Gastrocnemius medialis (tissue), 4 donors: ENCODE measurements at places on chromosomes 2 and 18.

GRCh38 chr18:58391932-58392323, 237.0 kb downstream of the ALPK2 start:
- H3K27ac ChIP-seq = peak overlapping the region; percentile 85
- no peaks in the 10 kb centered on the region for H3K36me3 ChIP-seq
- no peak for DNase-seq
- no peaks in the 10 kb centered on the region for H3K27me3 ChIP-seq
- no peak overlapping the region for H3K4me3 ChIP-seq

DNA sequence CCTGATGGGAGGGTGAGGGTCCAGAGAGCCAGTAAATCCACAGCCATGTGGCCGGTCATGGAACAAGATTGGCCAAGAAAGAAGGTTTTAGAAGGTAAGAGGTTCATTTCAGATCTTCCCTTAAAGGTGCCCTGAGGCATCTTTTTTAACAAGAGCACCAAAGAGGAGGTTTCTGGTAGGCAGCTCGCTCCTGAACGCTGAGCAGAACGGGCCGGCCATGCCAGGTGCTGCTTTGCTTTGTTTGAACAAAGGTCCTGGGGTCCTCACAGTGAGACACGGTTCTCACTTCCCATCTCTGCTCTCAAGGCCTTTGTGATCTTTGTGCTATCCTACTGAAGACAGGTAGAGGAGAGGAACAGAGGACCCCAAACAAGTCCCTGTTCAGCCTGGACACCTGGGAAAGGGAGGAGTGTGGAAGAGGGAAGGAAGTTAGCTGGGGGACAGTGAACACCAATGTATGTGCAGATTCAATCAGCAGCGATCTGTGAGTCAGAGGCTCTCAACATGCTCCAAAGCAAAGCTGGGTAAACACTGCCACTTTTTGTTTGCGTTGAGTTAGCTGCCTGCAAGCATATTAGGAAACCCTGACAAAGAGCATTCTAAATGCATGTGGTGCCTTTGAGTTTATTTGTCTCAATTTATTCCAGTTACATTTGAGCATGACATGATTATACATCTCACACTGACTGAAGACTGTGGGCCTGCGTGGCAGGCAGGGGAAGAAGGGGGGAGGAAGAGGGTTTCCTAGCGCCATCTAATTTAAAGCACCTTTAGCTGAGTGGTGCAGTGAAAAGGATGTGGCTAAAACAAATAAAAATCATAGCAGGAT, 102.4 kb downstream of the ASB1 start:
- no peak overlapping the region for H3K4me3 ChIP-seq
- DNase-seq = no peak
- H3K4me1 ChIP-seq = no peaks in the 10 kb centered on the region
- H3K27me3 ChIP-seq = no peaks in the 10 kb centered on the region
- H3K27ac ChIP-seq = no peak overlapping the region

DNA sequence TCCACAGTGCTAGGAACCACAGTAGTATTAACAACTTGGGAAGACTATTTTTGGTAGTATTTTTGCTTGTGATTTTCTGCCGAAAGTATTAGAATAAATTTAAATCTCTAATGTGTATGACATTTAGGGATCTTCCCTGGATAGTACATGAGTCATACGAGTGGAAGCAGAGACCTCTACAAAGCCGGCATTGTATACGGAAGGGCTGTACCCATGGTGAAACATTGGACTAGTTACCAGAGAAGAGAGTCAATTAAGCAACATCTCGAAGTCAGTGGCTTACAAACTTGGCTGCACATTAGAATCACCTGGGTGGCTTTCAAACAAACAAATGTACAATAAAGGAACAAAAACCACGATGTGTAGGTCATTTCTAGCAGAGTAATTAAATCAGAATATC, 1131.7 kb upstream of the LRRTM1 start:
- H3K27ac ChIP-seq = no peak overlapping the region
- no peak for DNase-seq
- no peaks in the 10 kb centered on the region for H3K27me3 ChIP-seq
- H3K4me1 ChIP-seq = no peaks in the 10 kb centered on the region

GRCh38 chr2:238501311-238501710, 74.6 kb downstream of the ASB1 start:
- no peak overlapping the region for H3K27ac ChIP-seq
- no peak for DNase-seq
- no peaks in the 10 kb centered on the region for H3K36me3 ChIP-seq
- no peaks in the 10 kb centered on the region for H3K4me1 ChIP-seq

GRCh38 chr2:200592406-200593075, 6.7 kb downstream of the AOX1 start:
- H3K4me3 ChIP-seq = no peak overlapping the region
- no peak overlapping the region for H3K27ac ChIP-seq
- H3K27me3 ChIP-seq = no peaks in the 10 kb centered on the region

DNA sequence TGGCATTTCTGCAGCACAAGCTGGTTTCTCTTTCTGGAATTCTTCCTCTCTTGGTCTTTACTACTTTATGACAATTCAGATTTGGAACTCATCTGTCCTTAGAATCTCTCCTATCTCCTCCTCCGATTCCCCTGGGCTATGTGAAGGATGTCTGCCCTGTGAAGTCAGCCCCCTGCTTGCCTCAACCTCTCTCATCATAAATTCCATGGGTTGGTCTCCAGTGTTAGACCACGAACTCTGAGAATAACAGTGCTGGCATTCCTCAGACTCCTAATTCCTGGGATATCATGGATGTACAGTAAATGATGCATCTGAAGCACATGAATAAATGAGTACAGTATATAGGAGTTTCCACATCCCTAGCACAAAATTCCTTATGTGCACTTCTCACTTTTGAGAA, 21.0 kb upstream of the CYRIA start:
- no peaks in the 10 kb centered on the region for H3K27me3 ChIP-seq
- H3K27ac ChIP-seq = no peak overlapping the region
- DNase-seq = no peak
- no peaks in the 10 kb centered on the region for H3K36me3 ChIP-seq
- no peaks in the 10 kb centered on the region for H3K4me1 ChIP-seq

DNA sequence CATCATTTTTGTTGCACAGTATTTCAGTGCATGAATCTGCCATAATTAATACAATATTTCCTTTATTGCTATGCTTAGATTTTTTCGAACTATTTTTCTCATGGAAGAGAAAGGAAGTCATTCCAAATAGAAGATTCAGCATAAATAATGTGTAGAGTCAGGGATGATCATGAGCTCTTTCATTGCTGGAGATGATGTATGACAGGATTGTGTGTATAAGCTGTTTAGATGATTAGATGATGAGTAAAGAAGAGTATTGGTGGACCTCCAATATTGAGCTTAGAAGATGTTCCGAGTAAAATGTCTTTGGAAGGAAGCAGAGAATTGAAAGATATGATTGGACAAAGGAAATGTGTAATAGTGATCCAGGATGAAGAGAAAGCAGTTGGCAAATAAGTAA, 364.5 kb downstream of the PARD3B start:
- no peak overlapping the region for H3K27ac ChIP-seq
- no peaks in the 10 kb centered on the region for H3K4me1 ChIP-seq
- H3K36me3 ChIP-seq = no peaks in the 10 kb centered on the region
- no peak for DNase-seq
- H3K4me3 ChIP-seq = no peak overlapping the region

- no peak overlapping the region for H3K27ac ChIP-seq
- no peaks in the 10 kb centered on the region for H3K27me3 ChIP-seq
- no peak overlapping the region for H3K4me3 ChIP-seq
- H3K36me3 ChIP-seq = no peaks in the 10 kb centered on the region
- DNase-seq = no peak
These were observed 177.5 kb downstream of the RBM43 start for GRCh38 chr2:151083856-151084795.

GRCh38 chr2:39145906-39146421, 25.1 kb upstream of the SOS1 start:
- no peaks in the 10 kb centered on the region for H3K36me3 ChIP-seq
- peaks cover 13% of the 10 kb centered on the region for H3K4me1 ChIP-seq
- no peak overlapping the region for H3K4me3 ChIP-seq
- peak overlapping the region; percentile 73 for H3K27ac ChIP-seq
- peak; percentile 72 for DNase-seq

- H3K36me3 ChIP-seq = peaks cover 20% of the 10 kb centered on the region
- H3K27me3 ChIP-seq = no peaks in the 10 kb centered on the region
- H3K4me3 ChIP-seq = no peak overlapping the region
- no peak overlapping the region for H3K27ac ChIP-seq
- peaks cover 13% of the 10 kb centered on the region for H3K4me1 ChIP-seq
These were observed 95.9 kb downstream of the INO80D start for GRCh38 chr2:205990104-205990503.

GRCh38 chr2:210428393-210429179, 48.0 kb downstream of the LANCL1 start:
- no peak overlapping the region for H3K4me3 ChIP-seq
- peak overlapping the region; percentile 43 for H3K27ac ChIP-seq
- no peak for DNase-seq
- H3K27me3 ChIP-seq = no peaks in the 10 kb centered on the region
- peaks cover 20% of the 10 kb centered on the region for H3K4me1 ChIP-seq
- peaks cover 5% of the 10 kb centered on the region for H3K36me3 ChIP-seq
